ENCODE measurements at places on chromosomes 6 and 20.

- no peak for DNase-seq
- peaks cover 18% of the 10 kb centered on the region for H3K4me1 ChIP-seq
- no peaks in the 10 kb centered on the region for H3K27me3 ChIP-seq
- no peak overlapping the region for H3K4me3 ChIP-seq
Measured at GRCh38 chr6:41268478-41268877, 18.0 kb downstream of the TREM1 start.

GRCh38 chr6:45351667-45352066 lies 23.5 kb downstream of the RUNX2 start:
- peak; percentile 8 for DNase-seq
- H3K4me3 ChIP-seq = no peak overlapping the region
- H3K27me3 ChIP-seq = no peaks in the 10 kb centered on the region

DNA sequence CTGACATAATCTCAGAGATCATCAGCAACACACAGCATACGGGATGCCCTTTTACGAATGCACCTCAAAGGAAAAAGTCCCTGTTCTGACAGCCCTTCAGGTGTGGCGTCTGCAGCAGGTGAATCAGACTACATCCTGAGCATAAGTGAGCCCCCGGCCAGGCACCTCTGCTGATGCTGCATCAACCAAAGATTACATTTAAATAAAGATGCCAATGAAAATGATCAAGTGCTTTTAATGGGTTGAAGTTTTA lies 58.7 kb downstream of the INSM1 start:
- no peaks in the 10 kb centered on the region for H3K27me3 ChIP-seq
- H3K4me3 ChIP-seq = no peak overlapping the region
- DNase-seq = no peak

DNA sequence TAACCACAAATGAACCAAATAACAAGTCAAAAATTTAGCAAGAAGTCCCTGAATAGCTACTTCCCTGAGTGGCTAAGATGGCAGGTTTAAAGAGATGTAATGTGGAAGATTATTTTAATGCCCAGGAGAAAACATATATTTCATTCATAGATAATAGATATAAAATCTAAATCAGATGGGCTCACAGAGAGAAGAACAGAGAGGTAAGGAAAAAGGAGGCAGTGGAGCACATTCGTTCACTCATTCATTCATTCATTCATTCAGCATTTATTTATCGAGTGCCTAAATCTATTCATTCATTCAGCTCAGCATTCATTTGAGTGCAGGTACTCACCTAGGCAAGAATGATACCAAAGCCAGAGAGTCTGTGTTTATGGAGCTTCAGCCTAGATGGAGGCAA lies 32.1 kb upstream of the IYD start:
- no peak overlapping the region for H3K4me3 ChIP-seq
- no peak overlapping the region for H3K27ac ChIP-seq
- H3K27me3 ChIP-seq = peaks cover 5% of the 10 kb centered on the region
- H3K36me3 ChIP-seq = no peaks in the 10 kb centered on the region

DNA sequence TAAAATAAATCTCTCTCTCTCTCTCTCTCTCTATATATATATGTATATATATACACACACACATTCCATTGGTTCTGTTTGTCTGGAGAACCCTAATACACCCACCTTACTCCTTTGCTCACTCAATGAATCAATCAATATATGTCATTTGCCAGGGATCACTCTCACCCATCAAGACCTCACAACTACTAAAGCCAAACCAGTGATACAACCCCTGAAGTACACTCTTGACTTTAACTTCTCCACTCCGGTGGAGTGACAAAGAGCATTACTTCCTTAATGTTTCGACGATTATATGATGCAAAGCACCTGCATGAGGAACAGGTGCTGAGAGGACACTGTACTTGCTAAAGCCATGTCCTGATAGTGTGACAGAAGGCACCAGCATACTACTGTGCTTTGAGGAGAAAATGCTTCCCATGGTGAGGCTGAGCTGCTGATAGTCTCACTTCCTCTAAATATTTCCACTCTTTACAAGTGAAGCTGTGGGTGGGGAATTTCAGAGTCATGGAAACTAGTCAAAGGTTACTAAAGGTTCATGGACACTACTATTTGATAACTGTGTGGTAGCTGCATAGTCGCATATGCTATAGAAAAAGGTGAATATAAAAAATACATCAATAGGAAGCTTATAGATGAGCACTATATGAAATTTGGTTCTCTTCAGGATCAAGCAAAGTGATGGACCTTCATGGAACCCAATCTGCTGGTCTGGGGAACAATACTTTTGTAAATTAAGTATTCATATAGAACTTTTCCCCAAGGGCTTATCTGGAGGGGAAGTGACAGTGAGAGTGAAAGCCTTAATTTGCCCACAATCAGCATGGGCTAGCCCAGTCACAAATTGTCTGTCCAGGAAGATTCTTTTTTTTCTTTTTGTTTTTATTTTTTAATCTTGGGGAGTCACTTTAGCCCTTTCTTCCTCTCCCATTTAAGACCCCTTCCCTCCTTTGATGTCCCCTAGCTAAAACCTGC lies 141.9 kb upstream of the NEDD9 start:
- H3K36me3 ChIP-seq = no peaks in the 10 kb centered on the region
- no peaks in the 10 kb centered on the region for H3K27me3 ChIP-seq
- no peak overlapping the region for H3K27ac ChIP-seq
- no peaks in the 10 kb centered on the region for H3K4me1 ChIP-seq

- H3K27ac ChIP-seq = peak overlapping the region; percentile 87
- H3K4me3 ChIP-seq = peak overlapping the region; percentile 95
- H3K27me3 ChIP-seq = no peaks in the 10 kb centered on the region
- DNase-seq = peak; percentile 68
- peaks cover 3% of the 10 kb centered on the region for H3K36me3 ChIP-seq
- H3K4me1 ChIP-seq = peaks cover 46% of the 10 kb centered on the region
Measured at GRCh38 chr20:32206760-32207625, 550 bp downstream of the PLAGL2 start.

DNA sequence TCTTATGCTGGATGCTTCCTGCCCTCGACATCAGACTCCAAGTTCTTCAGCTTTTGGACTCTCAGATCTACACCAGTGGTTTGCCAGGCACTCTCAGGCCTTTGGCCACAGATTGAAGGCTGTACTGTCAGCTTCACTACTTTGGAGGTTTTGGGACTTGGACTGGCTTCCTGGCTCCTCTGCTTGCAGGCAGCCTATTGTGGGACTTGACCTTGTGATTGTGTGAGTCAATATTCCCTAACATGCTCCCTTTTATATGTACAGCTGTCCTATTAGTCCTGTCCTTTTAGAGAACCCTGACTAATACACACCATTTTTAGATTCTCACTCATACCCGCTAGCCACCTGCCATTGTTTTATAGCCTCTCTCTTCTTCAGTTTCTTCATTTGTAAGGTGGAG lies 382.1 kb upstream of the TSHZ2 start:
- no peaks in the 10 kb centered on the region for H3K4me1 ChIP-seq
- H3K27ac ChIP-seq = no peak overlapping the region
- DNase-seq = no peak
- no peaks in the 10 kb centered on the region for H3K27me3 ChIP-seq
- no peaks in the 10 kb centered on the region for H3K36me3 ChIP-seq

DNA sequence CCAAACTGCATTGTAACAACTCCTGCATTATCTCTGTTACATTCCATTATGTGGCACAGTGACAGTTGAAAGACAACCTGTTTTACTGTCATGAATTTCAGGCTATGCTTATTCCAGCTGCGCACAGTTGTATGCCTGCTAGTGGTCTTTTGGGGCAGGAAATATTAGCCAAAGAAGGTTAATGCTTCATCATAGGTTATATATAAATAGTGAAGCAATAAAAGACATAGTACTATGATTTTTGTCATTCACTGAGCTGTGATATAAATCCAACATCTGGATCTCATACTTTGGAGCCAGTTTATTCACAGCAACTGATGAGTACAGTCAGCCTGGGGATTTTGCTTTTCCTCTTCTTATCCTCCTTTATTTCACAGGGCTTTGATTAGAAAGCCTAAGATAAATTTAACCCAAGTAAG lies 55.6 kb downstream of the FILIP1 start:
- no peak overlapping the region for H3K27ac ChIP-seq
- no peaks in the 10 kb centered on the region for H3K27me3 ChIP-seq
- no peak overlapping the region for H3K4me3 ChIP-seq

All from common myeloid progenitor, CD34-positive (primary cell).